ENCODE measurements at places on chromosomes 3 and 15.

DNA sequence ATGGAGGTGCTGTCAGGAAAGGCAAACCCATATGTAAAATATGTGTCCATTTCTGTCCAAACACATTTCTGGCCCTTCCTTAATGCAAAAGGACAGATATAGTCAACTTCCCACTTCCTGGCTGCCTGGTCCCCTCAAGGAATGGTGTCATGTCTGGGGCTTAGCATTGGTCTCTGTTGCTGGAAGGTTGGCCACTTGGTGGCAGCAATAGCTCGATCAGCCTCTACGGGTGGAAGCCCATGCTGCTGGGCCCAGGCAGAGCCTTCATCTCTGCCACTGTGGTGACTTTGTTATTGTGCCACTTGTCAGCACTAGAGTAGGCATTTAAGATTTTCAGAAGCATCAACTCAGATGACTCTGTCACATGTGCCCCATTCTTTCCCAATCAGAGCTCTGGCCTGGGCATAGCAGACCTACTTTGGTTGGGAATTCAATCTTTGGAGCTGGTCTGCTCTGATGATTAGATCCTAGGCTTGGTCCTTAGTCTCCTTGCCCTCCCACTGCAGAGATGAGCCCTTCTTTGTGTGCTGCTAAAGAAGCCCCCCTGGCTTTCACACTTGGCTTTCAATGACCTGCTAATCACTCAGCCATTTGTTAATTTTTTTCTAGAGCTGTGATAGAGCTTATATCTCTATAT is 51.0 kb upstream of the SPSB4 start:
- DNase-seq: peak; percentile 63

- no peak for DNase-seq
Measured at GRCh38 chr3:170470063-170471016, 51.7 kb downstream of the CLDN11 start.

- DNase-seq: no peak
Measured at GRCh38 chr15:43508991-43509659, 8.3 kb upstream of the MAP1A start.

- DNase-seq: no peak
Measured at GRCh38 chr15:77720655-77721054, 87.9 kb upstream of the LINGO1 start.

DNA sequence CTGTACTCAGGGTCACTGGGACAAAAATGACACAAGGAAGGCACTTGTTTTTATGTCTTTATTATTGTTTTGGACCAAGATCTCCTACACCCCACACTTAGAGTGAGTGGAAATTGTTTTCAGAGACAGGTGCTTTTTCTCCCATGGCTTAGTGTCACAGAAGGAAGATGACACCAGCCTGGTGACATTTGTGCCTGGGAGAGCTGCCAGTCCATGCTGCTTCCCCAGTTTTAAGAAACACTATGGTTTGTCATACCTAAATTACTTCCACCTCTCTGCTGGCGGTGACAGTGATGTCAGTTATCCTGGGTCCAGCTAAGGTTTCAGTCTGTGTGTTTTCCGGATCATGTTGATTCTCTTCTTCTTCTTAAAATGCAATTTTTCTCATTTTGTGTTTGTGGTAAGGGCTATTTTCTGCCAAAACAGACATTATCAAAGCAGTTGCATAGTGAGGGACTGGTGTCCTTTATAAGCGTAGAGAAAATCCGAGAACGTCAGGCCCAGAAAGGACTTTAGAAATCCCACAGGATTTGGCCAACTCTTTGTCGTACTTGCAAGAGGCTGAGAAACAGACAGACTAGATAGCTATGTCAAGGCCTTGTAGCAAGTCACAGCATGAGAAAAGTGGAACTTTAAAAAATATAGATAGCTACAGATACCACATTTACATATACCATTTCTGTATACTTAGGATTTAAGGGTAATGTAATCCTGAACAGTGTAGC is 149.5 kb downstream of the TP63 start:
- DNase-seq: no peak

Measured in activated CD8-positive, alpha-beta memory T cell treated with anti-CD3 and anti-CD28 coated beads for 24 hours (primary cell).